ENCODE measurements at places on chromosomes 6 and 20. TPM values are rescaled to one million over a fixed set of nuclear protein-coding genes. Genes with fewer than 3 reads are reported as not detected.

COL19A1 gene
- not detected for polyA plus RNA-seq

DNAH8 gene
- not detected for polyA plus RNA-seq

GLP1R gene
- polyA plus RNA-seq = not detected

NOTCH4 gene
- polyA plus RNA-seq = 0.42 TPM

ECT2L gene
- polyA plus RNA-seq = not detected

STK38 gene
- polyA plus RNA-seq = 13.1 TPM

C20orf144 gene
- polyA plus RNA-seq = 0.03 TPM

DHX35 gene
- 9.2 TPM for polyA plus RNA-seq

IP6K3 gene
- polyA plus RNA-seq = not detected

DEFB132 gene
- not detected for polyA plus RNA-seq

VIP gene
- not detected for polyA plus RNA-seq

DEFB112 gene
- polyA plus RNA-seq = not detected

RRAGD gene
- polyA plus RNA-seq = 0.20 TPM

SPATA25 gene
- 0.19 TPM for polyA plus RNA-seq

RIOK1 gene
- 10.1 TPM for polyA plus RNA-seq

OR2H1 gene
- not detected for polyA plus RNA-seq

DNMT3B gene
- polyA plus RNA-seq = 0.63 TPM

PLEKHG1 gene
- 8.6 TPM for polyA plus RNA-seq

TSHZ2 gene
- 4.0 TPM for polyA plus RNA-seq

RHAG gene
- polyA plus RNA-seq = not detected

TOX2 gene
- polyA plus RNA-seq = 0.96 TPM

CDK19 gene
- 5.3 TPM for polyA plus RNA-seq

RAET1L gene
- polyA plus RNA-seq = 3.3 TPM

BTNL2 gene
- not detected for polyA plus RNA-seq

GPLD1 gene
- polyA plus RNA-seq = 0.03 TPM

PSORS1C1 gene
- 3.3 TPM for polyA plus RNA-seq

CPNE5 gene
- 0.10 TPM for polyA plus RNA-seq

OR2W1 gene
- not detected for polyA plus RNA-seq

ATP6V1G2 gene
- polyA plus RNA-seq = 1.1 TPM

RNF217 gene
- 25.5 TPM for polyA plus RNA-seq

OTOR gene
- polyA plus RNA-seq = not detected

VPS16 gene
- polyA plus RNA-seq = 25.5 TPM

AVP gene
- polyA plus RNA-seq = not detected

FKBP1C gene
- polyA plus RNA-seq = 1.5 TPM

TFAP2A gene
- 18.8 TPM for polyA plus RNA-seq

ME1 gene
- 11.5 TPM for polyA plus RNA-seq

SLC17A3 gene
- polyA plus RNA-seq = not detected

All from mammary epithelial cell (primary cell).